ENCODE measurements at places on chromosomes 5 and 9.

- DNase-seq, result no peak
Observed at GRCh38 chr9:38622288-38622674, 1.9 kb upstream of the ANKRD18A start.

DNA sequence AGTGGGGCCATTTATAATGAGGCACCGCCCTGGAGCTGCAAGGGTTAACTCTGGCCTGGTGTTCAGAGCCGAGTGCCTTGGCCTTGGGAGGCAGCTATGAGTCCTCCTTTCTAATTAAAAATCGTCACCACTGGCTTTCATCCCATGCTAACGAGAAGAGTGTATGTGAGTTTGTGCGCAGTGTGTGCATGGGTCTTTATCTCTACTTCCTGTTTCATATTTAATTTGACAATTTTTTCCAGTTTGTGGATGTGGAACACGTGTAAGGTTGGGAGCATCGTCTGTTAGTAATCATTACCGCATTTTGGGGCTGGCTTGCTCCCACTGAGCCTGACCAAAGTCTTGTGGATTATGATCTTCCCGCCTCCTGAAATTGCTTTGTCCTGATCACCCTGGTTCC lies 76.4 kb downstream of the NDFIP1 start:
- DNase-seq, result no peak

- DNase-seq, result no peak
Observed at GRCh38 chr9:3804103-3804502, 278.3 kb upstream of the RFX3 start.

- DNase-seq, result no peak
Observed at GRCh38 chr9:20811872-20812271, 127.8 kb downstream of the FOCAD start.

DNA sequence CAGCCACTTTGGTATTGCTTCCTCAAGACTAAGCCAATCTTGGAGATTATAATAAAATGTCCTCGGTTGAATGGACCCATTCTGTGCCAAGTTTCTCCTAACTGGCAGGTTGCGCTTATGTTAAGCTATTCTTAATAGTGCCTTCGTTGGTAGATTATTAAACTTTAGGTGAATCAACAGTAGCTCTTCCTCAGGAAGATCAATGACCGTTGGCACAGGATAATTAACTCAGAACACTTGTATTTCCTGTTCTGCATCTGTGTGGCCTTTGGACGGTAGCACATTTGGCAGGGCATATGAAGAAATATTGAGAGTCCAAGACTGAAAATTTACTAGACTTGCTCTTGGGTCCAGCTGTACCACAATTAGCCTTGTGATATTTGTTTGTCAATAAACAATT lies 402.9 kb downstream of the MLLT3 start:
- DNase-seq, result no peak

GRCh38 chr9:105188746-105189145 lies 55.7 kb upstream of the SLC44A1 start:
- no peak for DNase-seq
